ENCODE measurements at places on chromosomes 2 and 18.

GRCh38 chr18:79735071-79735980 lies 55.7 kb downstream of the CTDP1 start:
- DNase-seq = no peak

DNA sequence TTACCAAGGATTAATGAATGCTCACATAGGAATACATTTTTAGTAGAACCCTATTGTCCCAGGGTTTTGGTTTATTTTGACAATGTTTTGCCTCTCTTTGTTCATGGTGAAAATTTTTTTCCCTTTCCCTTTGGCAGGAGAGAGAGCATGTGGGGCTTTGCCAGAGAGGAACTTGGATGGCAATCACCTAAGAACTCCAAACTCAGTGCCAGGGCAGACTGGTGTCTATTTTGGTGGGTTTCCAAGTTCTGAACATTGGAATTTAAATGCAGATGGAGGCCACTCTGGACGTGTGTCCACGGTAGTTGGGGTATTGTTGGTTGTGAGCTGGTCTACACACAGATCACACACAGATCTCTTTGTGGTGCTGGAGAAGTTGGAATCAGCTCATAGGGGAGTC lies 2091.1 kb upstream of the PIK3C3 start:
- no peak for DNase-seq

DNA sequence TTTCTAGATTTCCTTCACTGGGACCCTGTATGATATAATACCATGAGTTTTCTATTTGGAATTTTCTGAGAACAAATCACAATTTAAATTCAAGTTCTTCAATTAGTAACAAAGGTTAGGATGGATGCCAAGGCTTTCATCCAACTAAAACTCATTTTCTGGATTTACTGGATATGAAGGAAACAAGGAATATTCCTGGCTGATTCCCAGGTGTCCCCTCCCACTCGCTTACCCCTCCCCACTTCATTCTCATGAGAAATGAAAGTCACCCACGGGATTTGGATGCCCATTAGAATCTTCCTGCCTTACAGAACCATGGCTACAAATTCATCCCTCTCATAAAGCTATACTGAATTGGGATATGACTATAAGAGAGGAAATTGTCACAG lies 40.0 kb downstream of the RNU4ATAC start:
- DNase-seq = no peak

GRCh38 chr2:178700922-178701342 lies 106.3 kb downstream of the TTN start:
- peak; percentile 3 for DNase-seq

GRCh38 chr2:12434630-12435098 lies 282.1 kb upstream of the TRIB2 start:
- DNase-seq = no peak

DNA sequence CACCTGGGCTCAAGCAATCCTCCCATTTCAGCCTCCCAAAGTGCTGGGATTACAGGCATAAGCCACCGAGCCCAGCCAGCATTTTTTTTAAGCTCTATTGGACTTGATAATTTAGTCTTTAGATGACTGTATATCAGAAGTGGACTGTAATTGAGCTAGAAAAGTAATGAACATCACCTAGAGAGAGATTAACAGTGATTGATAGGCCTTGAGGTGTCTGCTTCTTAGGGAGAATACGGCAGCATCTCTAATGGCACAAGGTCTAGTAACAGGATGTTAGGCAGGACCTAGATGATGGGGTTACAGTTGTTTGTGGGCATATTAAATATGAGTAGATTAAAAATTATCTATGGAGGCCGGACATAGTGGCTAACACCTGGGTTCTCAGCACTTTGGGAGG lies 17.7 kb upstream of the UGGT1 start:
- DNase-seq = no peak

- DNase-seq = no peak
Measured at GRCh38 chr2:231347081-231347480, 48.4 kb upstream of the B3GNT7 start.
